Stimulated activated CD4-positive, alpha-beta T cell treated with anti-CD3 and anti-CD28 coated beads, TNF-alpha, amount 100 ng/mL, for 4 hours (primary cell): ENCODE measurements at places on chromosomes 11 and 22.

GRCh38 chr11:111400595-111400994 lies 21.5 kb upstream of the POU2AF1 start:
- DNase-seq = no peak

DNA sequence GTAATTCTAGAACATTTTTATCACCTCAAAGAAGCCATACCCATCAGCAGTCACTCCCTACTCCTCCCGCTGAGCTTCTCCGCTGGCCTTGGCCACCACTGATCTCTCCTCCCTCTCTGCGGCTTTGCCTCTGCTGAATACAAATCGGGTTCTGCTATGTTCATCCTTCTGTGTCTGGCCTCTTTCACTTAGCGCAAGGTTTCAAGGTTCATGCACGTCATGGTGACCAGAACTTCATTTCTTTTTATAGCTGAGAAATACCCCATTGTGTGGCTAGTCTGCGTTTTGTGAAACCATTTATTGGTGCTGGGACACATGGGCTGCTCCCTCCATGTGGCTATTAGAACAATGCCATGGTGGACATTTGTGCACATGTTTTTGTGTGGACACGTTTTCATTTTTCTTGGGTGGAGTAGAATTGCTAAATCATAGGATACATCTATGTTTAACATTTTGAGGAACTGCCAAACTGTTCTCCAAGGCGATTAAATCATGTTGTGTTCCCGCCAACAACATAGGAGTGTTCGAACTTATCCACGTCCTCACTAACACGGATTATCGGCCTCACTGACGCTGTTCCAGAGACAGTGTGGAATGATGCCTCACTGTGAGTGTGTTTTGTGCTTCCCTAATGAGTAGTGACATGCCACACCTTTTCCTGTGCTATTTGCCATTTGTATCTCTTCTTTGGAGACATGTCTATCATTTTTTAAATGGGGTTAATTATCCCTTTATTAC lies 24.2 kb upstream of the KRTAP5-6 start:
- DNase-seq = no peak

GRCh38 chr22:24414984-24415945 lies 12.1 kb upstream of the ADORA2A start:
- DNase-seq = no peak

DNA sequence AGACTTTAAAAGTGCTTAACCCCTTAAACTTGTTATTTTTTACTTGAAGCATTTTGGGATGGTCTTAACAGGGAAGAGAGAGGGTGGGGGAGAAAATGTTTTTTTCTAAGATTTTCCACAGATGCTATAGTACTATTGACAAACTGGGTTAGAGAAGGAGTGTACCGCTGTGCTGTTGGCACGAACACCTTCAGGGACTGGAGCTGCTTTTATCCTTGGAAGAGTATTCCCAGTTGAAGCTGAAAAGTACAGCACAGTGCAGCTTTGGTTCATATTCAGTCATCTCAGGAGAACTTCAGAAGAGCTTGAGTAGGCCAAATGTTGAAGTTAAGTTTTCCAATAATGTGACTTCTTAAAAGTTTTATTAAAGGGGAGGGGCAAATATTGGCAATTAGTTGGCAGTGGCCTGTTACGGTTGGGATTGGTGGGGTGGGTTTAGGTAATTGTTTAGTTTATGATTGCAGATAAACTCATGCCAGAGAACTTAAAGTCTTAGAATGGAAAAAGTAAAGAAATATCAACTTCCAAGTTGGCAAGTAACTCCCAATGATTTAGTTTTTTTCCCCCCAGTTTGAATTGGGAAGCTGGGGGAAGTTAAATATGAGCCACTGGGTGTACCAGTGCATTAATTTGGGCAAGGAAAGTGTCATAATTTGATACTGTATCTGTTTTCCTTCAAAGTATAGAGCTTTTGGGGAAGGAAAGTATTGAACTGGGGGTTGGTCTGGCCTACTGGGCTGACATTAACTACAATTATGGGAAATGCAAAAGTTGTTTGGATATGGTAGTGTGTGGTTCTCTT lies 2.8 kb downstream of the MALAT1 start:
- DNase-seq = no peak
